ENCODE measurements at places on chromosomes 6 and 20.

- no peak for DNase-seq
These were observed 40.5 kb upstream of the MDGA1 start for GRCh38 chr6:37738216-37738615.

DNA sequence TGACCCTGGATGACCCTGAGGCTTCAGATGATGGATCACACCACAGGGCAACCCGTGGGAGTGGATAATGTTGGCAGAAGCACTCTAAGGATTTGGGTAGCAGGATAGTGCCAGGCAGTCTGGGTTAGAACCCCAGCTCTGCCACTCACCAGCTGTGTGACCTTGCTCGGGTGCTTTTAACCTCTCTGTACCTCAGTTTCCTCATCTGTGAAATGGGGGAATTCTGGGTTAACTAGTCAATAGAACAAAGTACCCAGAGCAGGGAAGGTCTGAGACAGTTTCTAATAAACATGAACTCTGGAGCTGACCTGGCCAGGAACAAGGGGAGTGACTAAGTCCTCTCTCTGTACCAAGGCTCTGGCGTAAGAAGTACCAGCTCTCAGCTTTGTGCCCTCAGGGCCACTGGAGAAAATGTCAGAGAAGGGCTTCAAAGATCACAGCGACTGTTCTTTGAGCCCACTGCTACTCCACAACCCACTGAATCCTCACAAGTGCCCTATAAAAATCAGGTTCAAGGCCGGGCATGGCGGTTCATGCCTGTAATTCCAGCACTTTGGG lies 14.7 kb upstream of the NOL4L start:
- DNase-seq = no peak

DNA sequence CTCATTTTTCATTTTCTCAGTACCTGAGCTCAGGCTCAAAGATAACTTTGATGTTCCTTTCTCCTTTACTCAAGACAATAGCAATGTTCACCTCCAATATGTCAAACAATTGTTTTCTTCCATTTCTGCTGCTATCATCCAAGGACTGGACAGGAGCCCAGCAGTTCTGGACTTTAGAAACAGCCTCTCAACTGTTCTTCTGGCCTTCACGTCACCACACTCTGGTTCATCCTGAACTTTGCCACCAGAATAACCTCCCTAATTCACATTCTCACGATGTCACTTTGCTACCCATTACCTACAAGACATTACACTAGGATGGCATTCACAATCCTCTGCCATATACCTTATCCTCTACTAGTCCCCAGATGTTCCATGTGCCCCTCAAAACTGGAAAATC lies 60.6 kb upstream of the PLEKHG1 start:
- DNase-seq = no peak

- no peak for DNase-seq
These were observed 98.6 kb upstream of the GPR6 start for GRCh38 chr6:109879521-109879920.

GRCh38 chr6:139242457-139243240 lies 49.1 kb downstream of the TXLNB start:
- DNase-seq = no peak

GRCh38 chr6:121515630-121516265 lies 80.3 kb downstream of the GJA1 start:
- DNase-seq = no peak

GRCh38 chr6:3467996-3468395 lies 11.1 kb upstream of the SLC22A23 start:
- DNase-seq = no peak

GRCh38 chr20:52443874-52444273 lies 252.3 kb upstream of the ZFP64 start:
- no peak for DNase-seq

GRCh38 chr6:143062551-143062950 lies 1.9 kb downstream of the AIG1 start:
- no peak for DNase-seq

- DNase-seq = no peak
These were observed 336.6 kb downstream of the SYNE1 start for GRCh38 chr6:152300517-152300916.

GRCh38 chr6:44464527-44465310 lies 77.2 kb downstream of the CDC5L start:
- DNase-seq = no peak

GRCh38 chr6:145199961-145200360 lies 535.4 kb downstream of the EPM2A start:
- no peak for DNase-seq

- DNase-seq = no peak
These were observed 608.6 kb upstream of the MARCKS start for GRCh38 chr6:113248532-113248931.

GRCh38 chr6:135202836-135203235 lies 21.7 kb downstream of the MYB start:
- no peak for DNase-seq

DNA sequence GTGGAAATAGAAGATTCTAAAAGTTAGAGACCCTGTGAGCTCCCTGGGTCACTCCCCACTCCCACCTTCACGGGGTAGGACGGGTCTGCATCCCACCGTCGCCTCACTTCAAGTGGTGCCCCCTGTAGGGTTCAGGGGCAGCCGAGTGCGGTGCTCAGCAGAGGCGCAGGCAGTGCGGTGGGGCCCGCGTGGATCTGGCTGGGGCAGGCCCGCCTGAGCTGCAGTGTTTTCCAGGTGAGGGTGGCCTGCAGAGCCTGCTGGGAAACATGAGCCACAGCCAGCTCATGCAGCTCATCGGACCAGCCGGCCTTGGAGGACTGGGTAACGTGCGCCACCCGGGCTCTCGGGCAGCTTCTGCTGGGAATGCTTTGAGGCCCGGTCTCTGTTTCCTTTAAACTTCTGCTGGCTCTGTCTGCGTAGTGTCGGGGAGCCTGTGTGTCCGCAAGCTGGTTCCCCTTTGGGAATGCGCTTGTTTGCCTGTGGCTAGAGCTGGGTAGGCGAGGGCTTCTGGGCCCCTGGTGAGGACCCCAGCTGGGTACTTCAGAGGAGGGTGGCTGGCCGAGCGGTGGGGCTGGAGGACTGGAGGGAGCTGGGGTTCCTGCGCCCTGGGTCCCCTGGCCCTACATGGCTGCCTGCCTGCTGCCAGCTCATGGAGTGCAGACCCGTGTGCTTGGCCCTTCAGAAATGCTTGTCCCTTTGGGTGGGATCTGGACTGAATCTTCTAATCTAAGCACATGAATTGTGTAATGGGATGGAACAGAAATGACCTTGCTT lies 3.8 kb downstream of the ADRM1 start:
- DNase-seq = no peak

DNA sequence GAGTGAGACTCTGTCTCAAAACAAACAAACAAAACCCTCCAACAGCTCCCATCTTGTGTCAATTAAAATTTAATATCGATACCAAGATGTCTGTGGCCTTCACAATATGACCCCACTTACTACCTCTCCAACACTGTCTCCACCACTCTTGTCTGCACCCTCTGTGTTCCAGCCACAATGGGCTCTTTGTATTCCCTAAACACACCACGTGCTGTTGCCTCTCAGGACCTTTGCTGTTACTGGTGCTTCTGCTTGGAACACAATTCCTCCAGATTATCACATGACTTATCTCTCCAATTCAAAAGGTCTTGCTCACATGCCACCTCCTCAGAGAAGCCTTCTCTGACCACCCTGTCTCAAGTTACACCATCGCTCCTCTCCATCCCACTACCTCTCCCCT lies 6.0 kb upstream of the HCK start:
- no peak for DNase-seq

GRCh38 chr20:21609221-21609620 lies 95.4 kb upstream of the NKX2-2 start:
- no peak for DNase-seq

DNA sequence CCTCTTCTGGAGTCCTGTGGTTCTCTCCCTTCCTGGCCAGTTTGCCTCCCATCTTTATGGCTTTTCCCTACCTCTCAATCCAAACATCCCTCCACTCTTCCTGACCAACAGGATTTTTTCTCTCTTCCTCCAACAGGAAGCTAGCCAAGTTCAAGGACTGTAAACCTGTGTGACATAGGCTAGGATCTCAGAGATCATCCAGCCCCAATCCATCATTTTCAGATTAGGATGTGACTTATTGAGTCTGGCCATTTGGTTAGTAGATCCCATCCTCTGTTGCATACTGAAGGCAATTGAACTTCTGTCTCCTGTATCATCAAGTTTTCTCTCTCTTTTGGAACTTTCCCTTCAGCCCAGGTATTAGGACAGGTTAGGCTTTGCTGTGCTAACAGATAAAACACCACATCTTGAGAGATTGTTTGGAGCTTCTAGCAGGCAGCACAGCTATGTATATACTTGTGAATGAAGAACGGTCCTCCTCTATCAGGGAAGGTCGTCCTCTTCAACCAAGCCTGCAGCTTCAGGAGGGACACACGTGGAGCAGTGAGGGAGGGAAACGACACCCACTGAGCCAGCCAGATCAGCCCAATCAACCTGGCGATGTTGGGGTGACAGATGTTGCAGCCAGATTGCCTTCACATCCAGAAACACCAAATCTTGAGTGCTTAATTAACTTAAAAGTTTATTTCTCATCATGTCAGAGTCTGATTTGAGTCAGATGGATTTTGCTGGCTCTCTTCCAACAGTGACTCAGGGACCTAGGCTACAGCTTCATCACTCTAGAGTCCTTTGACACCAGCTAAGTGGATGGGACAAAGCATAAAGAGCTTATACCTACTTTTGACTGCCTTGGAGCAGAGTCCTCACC lies 106.8 kb downstream of the GJA10 start:
- no peak for DNase-seq

DNA sequence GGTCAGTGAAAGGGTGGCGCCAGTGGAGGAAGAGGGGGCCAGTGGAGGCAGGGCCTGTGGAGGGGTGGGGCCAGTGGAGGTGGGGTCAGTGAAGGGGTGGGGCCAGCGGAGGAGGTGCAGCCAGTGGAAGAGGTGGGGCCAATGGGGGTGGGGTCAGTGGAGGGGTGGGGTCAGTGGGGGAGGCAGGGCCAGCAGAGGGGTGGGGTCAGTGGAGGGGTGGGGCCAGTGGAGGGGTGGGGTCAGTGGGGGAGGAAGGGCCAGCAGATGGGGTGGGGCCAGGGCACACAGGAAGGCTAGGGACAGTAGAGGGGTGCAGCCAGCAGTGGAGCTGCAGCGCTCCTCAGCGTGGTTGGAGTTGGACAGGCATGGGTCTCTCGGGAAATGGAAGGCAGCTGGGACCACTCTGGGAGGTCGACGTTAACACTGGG lies 18.7 kb downstream of the ADRM1 start:
- no peak for DNase-seq

- no peak for DNase-seq
These were observed 134.7 kb downstream of the AIG1 start for GRCh38 chr6:143195349-143195845.

GRCh38 chr6:142872376-142872775 lies 72.6 kb downstream of the HIVEP2 start:
- no peak for DNase-seq

GRCh38 chr6:25359191-25359861 lies 80.2 kb downstream of the CARMIL1 start:
- DNase-seq = no peak

DNA sequence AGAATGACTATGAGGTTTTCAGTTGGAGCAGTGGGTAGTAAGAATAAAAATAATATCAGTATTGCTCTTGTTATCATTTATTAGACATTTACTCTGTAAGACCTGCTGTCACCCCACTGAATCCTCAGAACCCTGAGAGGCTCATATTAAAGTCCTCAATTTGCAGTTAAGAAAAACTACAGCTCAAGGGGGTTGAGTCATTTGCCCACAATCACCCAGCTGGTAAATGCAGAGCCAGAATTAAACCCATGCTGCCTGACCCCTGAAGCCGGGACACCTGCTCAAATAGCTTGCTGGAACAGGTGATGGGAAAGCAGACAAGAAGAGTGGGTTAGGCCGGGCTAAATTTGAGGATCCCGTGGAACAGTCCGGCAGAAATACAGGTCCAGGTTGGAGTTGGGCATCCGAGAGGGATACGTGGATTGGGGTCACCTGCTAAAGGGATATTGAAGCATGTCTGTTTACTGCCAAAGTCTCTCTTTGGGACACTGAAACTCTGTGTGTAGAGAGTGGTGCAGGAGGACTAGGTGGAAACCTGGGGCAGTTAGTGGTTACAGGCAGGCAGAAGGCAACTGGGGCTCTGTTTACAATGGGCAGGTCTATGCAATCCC lies 344.1 kb downstream of the CDC5L start:
- no peak for DNase-seq

DNA sequence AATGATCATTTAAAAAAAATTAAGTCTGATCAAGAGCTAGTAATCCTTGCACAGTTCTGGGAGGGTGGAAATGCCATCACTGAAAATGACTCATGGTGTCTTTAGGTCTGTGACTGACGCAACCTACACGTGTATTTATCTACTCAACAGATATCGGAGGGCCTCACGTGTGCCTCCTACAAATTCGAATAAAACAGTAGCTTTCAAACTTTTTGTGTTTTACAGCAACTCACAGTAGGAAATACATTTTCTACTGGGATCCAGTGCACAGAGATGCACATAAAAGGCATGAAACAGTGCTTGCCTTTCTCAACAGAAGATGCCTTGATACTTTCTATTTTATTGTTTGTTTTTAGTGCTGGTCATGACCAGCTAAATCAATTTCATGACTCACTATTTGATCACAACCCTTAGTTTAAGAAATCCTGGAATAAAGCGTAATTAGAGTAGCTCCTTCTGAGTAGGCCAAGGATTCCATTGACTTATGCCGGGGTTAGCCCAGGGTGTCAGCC lies 210.0 kb upstream of the SNX9 start:
- DNase-seq = no peak

DNA sequence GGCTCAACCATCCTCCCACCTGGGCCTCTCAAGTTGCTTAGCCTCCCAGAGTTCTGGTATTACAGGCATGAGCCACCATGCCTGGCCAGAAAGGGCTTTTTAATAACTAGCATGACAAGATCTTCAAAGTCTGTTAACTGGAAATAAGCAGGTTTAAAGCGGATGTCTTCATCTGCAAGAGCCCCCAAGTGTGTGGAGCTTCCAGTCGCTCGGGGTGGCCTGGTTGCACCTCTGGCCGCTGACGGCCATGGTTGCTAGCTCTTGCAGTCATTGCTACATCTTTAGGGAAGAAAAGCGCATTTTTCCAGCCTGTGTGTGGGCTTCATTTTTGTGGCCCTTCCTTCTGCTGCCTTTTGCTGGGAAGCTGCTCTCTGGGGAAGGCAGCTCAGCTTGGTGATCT lies 7.8 kb downstream of the ARFGAP1 start:
- DNase-seq = no peak

DNA sequence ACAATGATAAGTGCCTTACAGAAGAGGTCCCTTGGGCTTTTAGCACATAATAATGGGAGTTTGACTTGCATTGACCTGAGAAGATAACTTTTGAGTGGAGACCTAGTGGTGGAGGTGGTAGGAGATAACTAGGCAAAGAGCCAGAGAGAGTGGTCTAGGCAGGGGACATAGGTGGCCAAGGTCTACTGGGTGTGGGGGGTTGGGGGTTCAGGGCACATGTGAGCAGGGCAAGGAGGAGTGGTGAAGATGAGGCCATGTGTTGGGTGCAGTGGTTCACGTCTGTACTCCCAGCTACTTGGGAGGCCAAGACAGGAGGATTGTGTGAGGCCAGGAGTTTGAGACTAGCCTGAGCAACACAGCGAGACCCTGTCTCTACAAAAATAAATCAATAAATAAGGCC lies 74.3 kb upstream of the CTNNBL1 start:
- no peak for DNase-seq

- DNase-seq = no peak
These were observed 112.2 kb downstream of the PLEKHG1 start for GRCh38 chr6:150711584-150712504.

GRCh38 chr6:53746442-53747103 lies 48.2 kb upstream of the LRRC1 start:
- no peak for DNase-seq
